ENCODE measurements at places on chromosomes 16 and 17.

DNA sequence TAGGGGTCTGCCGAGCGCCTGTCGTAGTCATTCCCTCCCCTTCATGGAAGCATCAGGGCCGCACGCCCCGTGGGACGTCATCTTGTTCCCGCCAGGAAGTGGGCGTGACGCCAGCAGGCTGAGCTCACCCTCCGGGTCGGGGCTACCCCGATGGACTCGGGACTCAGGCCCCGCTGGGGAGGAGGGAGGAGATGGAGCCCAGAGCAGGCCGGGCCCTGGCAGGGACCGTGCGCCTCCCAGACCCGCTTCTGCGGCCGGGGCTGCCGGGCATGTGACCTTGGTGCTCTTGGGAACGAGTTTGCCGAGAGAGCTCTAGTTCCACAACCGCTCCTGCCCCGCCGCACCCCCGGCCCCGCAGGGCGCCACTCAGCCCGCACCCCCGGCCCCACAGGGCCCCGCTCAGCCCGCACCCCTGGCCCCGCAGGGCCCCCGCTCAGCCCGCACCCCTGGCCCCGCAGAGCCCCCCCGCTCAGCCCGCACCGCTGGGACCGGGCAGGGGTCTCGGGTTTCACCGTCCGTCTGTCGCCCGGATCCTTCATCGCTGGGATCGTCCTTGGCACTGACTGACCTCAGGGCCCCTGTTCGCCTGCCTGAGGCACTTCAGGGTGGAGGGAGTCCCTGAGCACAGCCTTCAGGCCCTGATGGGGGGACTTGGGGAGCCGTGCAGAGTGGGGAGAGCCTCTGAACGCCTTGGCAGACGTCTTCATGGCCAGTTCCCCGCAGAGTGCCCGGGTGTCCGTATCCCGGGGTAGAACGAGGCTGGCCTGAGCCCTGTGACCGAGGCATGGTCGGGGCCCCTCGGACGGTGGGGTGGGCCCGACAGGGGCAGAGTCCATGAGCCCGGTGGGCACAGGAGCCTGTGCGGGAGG lies 5.8 kb downstream of the CACNA1H start:
- DNase-seq = no peak

DNA sequence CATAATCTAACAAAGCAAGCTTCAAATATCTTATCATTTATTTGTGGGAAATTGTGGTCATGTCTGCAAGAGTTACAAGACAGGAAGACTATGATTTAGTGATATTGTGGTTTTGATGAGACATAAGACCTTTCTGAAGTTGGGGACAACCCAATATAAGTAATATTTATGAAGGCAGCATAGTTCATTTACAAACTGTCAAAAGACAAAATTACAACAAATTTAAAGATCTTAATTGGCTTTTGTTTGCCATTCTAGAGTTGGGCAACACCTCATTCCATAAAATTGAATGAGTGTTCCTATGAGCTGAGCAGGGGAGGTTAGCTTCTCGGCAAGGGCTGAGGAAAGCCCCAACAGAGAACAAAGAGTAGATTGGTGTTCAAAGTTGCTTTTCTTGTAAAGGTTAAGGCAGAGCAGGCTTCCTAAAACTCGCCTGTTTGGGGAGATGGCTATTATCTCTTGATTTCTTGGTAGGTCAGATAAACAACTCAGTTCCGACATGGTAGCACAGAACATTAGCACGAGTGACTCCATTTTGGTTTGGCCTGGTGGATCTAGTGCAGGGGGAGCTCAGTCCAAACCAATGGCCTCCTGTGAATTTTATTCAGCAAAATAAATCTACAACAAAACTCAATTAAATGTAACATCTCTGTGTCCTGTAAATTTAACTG lies 10.9 kb upstream of the MMD start:
- no peak for DNase-seq

DNA sequence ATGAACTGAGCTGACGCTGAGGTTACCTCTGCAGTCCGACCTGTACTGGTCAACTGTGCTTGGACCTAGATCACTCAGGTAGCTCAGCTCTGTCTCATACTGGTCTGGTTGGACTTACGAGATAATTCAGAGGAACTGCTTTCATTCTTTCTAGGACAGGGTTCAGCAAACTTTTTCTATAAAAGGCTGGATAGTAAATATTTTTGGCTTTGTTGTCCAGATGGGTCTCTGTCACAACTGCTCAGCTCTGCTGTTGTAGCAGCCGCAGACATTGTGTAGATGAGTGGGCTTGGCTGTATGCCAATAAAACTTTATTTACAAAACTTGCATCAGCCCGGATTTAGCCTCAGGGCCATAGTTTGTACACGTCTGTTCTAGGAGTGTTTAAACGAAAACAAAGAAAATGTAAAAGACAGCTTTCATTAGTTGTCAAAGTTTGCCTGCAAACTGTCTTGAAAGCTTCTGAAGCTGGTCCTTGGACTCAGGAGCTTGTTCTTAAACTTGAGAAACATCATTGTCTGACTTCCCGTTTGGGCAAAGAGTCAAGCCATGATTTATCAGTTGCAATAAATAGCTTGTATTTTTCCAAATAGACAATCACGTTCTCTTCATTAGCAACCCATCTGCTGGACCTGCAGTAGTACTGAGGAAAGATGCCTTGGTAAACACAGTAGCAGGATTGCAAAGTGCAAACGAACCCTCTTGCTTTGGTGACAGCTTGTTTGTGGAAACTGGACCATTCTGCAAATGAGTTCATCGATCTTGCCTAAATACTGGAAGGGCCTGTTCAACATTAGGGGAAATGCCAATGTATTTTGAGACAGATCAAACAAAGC lies 253.4 kb downstream of the SNX29 start:
- no peak for DNase-seq

DNA sequence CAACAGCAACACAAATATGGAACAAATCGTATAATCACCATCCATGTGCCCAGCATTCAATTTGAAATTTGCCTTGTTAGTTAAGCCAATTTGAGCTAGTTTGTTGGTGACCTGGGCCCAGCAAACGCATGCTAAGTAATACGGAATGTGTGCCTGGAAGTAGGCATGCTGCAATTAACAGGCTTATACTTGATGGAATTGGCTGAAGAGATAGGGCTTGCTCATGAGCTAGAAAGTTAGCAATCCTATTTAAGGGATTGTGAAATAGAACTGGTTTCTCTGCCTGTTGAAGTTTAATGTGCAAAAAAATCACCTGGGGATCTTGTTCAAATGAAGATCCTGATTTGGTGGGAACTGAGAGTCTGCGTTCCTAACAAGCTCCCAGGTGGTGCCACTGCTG lies 8.5 kb upstream of the LPO start:
- DNase-seq = no peak

- no peak for DNase-seq
Measured at GRCh38 chr17:80937462-80938381, 53.9 kb upstream of the CHMP6 start.

DNA sequence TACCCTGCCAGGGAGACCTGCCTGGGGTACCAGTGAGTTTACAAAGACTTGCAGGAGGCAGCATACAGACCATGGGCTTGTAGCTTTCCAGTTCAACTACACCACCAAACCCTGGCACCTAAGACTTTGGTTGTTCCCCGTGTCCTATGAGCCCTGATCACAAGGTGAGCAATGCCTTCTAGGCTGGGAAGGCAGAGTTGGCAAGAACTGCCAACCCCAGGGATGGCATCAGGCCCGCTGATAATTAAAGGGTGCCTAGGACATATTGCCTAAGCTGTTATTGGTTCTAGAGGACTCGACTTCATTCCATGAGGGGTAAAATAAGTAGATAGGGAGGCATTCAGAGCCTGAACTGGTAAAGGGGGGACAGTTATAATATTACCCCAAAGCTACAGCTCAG lies 41.3 kb downstream of the CDH13 start:
- DNase-seq = no peak

DNA sequence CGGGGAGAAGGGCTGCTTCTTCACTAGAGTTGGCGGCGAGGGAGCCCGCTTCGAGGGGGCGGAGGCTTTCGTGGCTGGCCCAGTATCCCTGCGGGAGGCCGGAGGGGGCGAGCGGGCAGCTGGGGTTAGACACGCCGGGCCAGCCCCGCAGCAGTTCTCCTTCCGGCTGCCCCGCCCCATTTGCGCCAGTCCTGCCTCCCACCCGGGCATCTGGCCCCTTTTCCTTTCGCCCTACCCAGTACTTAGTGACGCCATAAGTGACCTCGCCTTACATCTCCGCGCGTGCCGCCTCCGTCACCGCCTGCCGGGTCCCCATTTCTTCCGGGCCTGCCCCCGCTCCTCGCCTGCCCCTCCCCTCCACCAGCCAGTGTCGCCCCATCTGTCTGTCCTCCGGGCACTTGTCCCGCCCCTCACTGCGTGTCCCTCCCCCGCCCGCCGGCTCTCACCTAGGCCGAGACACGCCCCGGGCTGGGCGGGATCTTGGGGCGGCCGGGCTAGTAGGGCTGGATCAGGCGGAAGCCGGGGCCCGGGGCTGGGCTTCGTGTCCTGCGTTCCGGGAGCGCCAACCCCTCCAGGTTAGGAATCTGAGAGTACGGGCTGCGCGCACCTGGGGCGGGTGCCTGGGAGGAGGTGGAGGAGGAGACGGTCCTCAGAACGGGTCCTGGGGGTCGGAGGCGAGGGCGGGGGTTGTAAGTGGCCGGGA lies 14.3 kb downstream of the SPATA32 start:
- DNase-seq = no peak

- no peak for DNase-seq
Measured at GRCh38 chr17:5263441-5263840, 18.6 kb upstream of the RABEP1 start.

- no peak for DNase-seq
Measured at GRCh38 chr16:10646581-10647263, 48.0 kb downstream of the TEKT5 start.

DNA sequence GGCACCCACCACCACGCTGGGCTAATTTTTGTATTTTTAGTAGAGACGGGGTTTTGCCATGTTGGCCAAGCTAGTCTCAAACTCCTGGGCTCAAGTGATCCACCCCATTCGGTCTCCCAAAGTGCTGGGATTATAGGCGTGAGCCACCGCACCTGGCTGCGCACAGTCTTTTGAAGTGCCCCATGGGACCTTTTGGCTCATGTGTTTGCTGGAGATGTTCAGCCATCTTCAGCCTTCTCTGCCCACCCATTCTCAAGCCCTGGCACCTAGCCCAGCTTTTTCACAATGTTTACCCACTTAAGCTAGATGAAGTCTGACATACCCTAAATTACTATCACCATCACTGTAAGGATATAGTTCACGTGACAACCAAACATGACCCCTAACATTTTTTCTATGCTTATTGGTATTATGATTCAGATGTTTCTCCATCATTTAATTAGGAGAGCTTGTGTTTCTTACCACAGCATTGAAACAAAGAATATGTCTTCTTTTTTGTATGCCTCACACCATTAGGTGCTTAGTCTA lies 32.3 kb downstream of the PECAM1 start:
- no peak for DNase-seq

DNA sequence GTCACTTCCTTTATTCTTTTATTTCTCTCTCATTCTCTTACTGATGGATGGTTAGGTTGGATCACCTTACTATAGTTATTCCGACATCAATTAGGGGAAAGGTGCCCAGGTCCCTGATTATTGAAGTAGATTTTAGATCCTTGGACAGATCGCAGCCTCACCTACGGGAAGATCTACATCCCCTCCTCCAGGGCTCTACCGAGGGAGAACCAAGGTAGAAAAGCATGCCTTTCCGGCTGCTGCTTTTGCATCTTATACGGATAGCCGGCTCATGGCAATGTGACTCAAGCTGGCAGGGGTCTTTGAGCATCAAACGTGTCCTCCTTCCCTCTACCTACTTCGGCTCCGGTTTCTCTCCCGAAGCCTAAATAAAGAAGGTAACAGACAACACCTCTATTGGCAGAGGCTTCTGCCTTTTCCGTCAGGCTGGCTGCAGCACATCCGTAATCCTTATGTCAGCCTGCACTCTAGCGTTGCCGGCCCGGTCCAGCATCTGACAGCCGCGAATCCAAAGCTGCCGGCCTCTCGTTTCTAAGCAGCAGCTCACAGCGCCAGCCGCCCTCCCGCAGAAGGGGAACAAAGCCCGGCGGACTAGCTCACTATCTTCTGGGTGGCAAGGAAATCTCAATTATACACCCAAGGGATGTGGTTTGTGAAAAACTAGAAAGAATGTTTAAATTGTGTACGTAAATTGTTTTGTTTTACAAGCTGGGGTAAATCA lies 46.9 kb downstream of the IRX6 start:
- DNase-seq = no peak

- DNase-seq = no peak
Measured at GRCh38 chr16:49474741-49475140, 101.1 kb downstream of the C16orf78 start.

- DNase-seq = no peak
Measured at GRCh38 chr17:59893676-59894100, 767 bp downstream of the RPS6KB1 start.

- DNase-seq = no peak
Measured at GRCh38 chr17:50855708-50856330, 10.3 kb downstream of the TOB1 start.

DNA sequence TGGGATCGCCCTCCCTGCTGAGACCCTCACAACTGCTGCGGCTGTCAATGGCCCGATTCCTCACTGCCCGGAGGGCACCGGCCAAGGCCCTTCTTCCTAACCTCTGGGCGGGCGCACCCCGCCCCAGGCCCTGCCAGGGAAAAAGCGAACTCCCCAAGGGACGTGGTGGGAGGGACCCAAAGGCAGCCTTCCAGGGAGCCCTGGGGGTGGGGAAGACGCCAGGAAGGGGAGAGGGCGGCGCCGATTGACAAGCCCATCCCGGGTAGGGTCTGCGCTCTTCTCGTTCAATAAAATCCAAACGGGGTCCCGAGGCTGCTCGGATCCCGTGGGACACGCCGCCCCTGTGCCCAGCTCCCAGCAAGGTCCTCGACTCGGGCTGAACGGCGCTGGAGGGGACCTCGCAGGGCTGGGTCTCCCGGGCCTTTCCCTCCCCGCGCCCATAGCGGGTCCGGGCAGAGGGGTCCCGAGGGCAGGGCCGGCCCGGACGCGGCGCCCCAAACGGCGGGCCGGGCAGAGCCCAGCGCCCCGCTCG lies 416 bp downstream of the KIFC3 start:
- DNase-seq = no peak

DNA sequence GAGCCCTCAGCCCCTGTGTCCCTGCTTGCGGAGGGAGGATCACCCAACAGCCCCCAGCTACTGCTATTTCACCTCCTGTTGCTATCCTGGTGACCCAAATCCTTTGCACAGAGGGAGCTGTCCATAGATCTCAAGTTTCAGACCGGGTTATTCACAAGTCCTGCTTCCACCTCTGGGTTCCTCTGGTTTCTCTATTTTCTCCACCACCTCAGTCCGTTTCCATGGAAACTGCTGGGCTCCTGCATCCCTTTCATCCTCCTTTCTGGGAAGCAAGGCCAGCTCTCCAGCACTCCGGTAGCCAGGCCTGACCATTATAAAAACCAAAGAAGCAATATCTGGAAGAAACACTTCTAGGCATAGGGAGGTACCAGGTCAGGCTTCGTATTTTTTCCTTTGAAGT lies 4.8 kb upstream of the CALB2 start:
- DNase-seq = no peak
